ENCODE measurements at places on chromosomes 3 and 15.

DNA sequence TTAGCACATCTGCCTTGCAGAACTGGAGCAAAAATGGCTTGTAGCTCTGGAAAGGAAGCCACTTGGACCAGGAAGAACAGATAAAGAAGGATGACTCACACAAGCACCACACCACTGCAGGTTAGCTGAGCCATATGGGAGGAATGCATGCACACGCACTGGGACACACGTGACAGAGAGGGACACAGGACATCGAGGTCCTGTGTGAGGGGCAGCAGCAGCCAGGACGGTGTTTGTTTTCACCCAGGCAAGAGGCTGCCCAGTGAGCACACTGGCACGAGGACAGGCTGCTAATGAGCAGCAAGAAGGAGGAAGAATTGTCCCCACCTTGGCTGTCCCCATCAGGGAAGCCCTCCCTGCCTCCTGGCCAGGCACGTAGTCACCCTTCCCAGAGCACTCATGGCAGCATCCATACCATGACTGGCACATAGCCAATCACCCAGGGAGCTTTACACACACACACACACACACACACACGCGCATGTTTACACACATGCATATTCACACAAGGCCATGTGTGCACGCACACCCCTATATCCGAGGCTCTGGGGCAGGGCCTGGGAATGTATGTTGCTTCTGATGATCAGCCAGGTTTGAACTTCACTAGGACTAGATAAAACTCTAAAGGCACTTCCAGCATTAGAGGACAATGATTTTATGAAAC lies 24.0 kb upstream of the SPTBN5 start:
- no peak for DNase-seq

DNA sequence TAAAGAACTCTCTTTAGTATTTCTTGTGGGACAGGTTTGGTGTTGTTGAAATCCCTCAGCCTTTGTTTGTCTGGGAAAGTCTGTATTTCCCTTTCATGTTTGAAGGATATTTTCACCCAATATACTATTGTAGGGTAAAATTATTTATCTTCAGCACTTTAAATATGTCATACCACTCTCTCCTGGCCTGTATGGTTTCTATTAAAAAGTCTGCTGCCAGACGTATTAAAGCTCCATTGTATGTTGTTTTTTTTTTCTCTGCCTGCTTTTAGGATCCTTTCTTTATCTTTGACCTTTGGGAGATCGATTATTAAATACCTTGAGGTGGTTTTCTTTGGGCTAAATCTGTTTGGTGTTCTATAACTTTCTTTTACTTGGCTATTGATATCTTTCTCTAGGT lies 119.0 kb upstream of the TBC1D5 start:
- no peak for DNase-seq

DNA sequence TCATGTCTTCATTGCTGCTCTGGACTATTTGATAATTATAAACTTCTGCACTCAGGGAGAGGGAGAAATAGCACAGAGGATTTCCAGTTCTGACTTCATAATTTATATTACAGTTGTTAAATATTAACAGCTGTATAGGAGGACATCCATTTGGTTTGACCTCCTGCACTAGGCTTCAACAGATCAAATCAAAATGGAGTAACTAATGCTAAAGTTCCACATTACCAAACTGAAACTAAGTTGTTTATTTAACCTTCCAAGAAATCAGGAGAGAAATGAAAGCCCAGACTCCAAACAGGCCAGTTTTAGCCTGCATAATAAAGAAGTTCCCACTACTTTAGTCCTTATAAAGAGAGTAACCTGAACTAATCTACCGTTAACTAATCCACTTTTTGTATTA lies 4.6 kb downstream of the PLSCR2 start:
- DNase-seq, result no peak

DNA sequence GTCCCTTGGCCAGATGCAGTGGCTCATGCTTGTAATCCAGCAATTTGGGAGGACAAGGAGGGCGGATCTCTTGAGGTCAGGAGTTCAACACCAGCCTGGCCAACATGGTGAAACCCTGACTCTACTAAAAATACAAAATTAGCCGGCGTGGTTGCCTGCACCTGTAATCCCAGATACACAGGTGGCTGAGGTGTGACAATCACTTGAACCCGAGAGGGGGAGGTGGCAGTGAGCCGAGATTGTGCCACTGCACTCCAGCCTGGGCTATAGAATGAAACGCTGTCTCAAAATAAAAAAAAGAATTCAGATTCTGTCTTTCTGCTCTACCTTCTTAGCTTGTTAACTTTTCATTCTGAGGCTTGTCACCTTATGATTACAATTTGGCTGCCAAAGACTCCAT lies 22.1 kb downstream of the MYO5A start:
- no peak for DNase-seq
